ENCODE measurements at places on chromosomes 7 and 10.

- DNase-seq = no peak
These were observed 43.8 kb upstream of the PRKG1 start for GRCh38 chr10:51030480-51030879.

GRCh38 chr7:130875901-130876300 is 141.9 kb upstream of the KLF14 start:
- DNase-seq = no peak

DNA sequence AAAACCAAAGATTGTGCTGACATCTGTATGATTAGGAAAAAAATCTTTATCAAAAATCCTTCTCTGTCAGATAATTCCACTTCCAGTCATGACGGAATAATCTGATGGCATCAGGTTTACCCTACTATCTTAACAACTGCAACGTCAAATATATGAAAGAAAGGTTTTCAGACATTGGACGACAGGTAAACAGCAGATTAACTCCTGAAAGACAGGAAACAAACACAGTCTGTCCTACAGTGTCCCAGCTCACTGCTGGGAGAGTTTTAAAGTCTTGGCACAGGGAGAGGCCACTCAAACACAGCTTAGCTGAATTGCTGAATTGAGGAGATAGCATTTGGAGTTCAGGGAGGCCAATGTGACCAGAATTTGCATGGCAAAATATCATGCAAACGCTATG is 186.3 kb upstream of the KCTD7 start:
- no peak for DNase-seq

- no peak for DNase-seq
These were observed 234.3 kb upstream of the IGFBP3 start for GRCh38 chr7:46155367-46155766.

DNA sequence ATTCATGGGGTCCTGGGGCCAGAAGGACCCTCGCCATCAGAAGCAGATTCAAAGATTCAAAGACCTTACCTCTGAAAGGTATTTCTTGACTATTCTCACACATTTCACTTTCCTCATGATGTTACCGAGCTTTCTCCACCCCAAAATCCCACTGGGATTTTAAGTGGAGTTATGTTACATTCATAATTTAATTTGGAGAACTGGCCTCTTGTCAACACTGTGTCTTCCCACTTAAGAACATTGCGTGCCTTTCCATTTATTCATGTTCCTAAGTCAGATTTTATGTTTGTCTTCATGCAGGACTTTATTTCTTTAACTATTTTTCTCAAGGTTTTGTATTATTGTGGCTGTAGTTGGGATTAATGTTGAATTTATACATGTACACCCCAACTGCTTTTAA is 123.5 kb upstream of the BMPER start:
- DNase-seq = no peak

GRCh38 chr7:43646603-43647338 is 63.9 kb downstream of the STK17A start:
- no peak for DNase-seq

GRCh38 chr10:33390046-33390445 is 55.6 kb upstream of the NRP1 start:
- DNase-seq = no peak

GRCh38 chr7:1026721-1027161 is 17.6 kb upstream of the GPR146 start:
- DNase-seq = no peak

- no peak for DNase-seq
These were observed 3.5 kb downstream of the CYTH3 start for GRCh38 chr7:6268907-6269306.

DNA sequence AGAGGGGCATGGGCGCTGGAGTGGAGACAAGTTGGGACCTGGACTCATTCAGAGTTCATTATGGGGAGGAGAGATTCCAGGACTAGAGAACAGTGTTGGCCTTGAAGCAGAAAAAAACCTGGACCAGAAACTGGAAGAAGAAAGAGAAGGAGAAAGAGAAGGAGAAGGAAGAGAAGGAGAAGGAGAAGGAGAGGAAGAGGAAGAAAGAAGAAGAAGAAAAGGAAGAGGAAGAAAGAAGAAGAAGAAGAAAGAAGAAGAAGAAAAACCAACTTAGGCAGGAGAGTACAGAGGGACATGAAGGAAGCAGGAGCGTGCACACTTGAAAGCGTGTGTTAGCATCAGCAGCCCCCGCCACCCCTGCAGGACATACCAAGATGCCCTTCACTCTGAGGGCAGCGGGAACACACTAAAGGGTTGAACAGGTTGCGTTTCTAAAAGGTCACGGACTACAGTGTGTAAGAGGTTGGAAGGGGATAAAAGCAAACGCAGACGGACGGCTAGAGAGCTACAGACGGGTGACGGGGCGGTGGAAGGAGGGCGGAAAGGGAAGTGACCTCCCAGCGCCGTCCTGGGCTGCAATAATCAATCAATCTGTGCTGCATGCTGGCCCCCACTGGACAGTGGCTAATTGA is 95.3 kb downstream of the SEC61G start:
- DNase-seq = no peak

GRCh38 chr10:13118784-13119410 is 18.9 kb downstream of the OPTN start:
- no peak for DNase-seq

DNA sequence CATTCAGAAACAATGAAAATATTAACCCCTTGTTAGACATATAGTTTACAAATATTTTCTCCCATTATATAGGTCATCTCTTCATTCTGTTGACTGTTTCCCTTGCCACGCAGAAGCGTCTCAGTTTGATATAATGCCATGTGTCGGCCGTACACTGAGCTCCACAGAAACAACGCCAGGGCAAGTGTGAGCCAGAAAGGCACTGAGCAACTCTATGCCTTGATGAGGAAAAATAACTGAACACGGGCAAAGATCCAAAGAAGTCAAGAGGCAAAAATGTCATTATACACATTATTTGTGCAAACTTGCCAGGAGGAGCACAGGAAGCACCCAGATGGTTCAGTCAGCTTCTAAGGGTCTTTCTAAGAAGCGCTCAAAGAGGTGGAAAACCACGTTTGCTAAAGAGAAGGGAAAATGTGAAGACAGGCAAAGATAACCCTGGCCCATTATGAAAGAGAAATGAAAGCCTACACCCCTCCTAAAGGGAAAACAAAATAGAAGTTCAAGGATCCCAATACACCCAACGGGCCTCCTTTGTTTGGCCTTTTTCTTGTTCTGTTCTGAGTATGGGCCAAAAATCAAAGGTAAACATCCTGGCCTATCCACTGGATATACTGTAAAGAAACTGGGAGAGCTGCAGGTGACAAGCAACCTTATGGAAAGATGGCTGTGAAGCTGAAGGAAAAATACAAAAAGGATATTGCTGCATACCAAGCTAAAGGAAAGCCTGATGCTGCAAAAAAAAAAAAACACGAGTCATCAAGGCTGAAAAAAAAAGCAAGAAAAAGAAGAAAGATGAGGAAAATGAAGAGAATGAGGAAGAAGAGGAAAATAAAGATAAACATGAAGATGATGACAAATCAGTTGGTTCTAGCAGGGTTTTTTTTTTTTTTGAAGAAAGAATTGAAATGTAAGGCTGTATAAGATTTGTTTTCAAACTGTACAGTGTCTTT is 15.5 kb downstream of the ARHGAP12 start:
- DNase-seq = no peak

DNA sequence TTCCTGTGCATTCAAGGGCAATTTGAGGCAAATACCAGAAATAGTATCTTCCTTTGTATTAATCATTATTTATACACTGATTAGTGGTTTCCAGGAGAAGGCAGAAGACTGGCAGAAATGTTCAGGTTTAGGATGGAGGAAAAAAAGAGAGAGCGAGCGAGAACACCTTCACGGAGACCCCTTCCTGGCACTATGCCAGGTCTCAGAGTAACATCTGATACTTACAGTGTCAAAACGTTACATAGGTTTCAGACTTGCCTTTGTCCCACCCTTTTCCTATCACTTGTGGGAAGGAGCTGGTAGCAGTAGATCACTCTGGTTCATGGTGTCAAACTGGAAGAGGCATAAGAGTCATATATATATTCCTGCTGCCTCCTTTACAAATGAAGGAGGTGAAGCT is 652 bp downstream of the OR2A12 start:
- no peak for DNase-seq

DNA sequence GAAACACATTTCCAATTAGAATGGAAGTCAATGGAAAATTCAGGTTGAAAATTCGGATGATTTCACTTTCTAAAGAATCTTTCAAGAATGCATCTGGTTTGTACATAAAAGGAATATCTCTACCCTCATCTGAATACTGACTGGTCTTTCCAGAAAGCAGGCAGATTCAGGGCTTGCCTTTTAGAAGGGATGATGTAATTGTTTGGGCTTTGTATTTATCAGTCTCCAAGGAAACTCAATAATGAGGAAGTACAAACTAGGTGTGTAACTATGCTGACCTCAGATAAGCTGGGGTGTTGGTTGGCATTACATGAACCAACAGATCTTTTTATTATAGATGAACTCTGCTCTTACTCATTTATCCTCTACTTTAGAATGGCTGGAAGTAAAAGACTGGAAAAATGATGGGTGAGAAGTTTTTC is 24.1 kb downstream of the PDLIM1 start:
- DNase-seq = no peak

DNA sequence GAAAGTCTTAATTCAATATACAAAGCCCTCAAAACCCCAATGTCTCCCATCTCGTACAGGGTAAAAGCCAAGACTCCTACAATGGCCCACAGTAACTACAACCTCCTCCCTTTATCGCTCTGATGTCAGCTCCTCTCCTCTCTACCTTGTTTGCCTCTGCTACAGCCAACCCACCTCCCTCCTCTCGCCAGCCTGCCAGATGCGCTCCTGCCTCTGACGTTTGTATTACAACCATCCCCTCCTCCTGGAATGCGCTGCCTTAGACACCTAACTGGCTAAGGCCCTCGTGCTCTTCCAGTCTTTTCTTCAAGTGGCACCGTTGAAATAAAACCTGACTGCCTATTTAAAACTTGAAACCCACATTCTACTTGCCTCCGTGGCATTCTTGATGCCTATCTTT is 115.3 kb upstream of the MYO3A start:
- DNase-seq = no peak

DNA sequence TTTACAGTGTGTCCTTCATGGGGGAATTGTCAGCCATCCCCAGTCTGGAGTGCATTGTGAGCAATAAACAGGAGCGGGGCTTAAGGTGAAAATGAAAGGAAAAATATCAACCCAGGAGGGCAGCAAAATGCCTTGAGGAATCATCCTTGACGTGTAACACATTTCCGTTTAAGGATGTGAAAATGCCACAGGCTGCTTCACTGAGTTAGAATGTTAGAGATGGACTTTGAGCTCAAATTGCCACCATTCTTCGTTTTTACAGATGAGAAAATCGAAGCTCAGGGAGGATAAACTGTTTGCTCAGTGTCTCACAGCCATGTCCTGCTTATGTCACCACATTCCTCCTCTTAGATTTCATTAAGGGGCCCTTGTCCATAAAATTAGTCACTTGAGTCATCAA is 23.1 kb downstream of the SORCS3 start:
- no peak for DNase-seq

DNA sequence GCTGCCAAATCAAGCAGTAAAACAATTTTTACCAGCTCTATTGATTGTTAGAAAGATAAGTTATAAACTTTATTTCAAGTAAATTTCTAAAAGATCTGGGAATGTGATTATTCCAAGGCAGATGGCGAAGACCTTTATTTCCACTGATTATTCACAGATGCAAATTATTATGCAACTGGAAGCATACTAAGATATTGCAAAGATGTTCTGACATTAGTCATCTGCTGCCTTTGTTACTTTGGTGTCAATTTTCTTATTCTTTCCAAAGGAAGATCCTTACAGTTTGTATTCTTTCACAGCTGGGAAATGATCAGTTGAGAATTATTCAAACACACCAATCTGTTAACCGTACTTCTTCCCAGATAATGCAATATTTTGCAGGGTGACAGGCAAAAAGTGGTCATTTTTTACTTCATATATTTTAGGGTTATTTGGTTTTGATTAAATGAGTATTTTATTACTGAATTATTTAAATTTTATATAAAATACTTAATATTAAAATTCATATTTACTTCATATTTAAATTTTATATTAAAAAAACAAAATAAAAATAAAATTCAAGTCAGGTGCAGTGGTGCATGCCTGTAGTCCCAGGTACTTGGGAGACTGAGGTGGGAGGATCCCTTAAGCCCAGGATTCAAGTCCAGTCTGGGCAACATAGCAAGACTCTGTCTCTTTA is 171.3 kb downstream of the FZD1 start:
- DNase-seq = no peak

GRCh38 chr7:110759069-110759468 is 331.9 kb upstream of the LRRN3 start:
- DNase-seq = no peak

- DNase-seq = no peak
These were observed 5.7 kb downstream of the HIPK2 start for GRCh38 chr7:139772115-139772514.

GRCh38 chr10:68536973-68537372 is 9.7 kb upstream of the SLC25A16 start:
- no peak for DNase-seq

GRCh38 chr10:119655566-119656001 is 4.4 kb downstream of the BAG3 start:
- peak; percentile 18 for DNase-seq

DNA sequence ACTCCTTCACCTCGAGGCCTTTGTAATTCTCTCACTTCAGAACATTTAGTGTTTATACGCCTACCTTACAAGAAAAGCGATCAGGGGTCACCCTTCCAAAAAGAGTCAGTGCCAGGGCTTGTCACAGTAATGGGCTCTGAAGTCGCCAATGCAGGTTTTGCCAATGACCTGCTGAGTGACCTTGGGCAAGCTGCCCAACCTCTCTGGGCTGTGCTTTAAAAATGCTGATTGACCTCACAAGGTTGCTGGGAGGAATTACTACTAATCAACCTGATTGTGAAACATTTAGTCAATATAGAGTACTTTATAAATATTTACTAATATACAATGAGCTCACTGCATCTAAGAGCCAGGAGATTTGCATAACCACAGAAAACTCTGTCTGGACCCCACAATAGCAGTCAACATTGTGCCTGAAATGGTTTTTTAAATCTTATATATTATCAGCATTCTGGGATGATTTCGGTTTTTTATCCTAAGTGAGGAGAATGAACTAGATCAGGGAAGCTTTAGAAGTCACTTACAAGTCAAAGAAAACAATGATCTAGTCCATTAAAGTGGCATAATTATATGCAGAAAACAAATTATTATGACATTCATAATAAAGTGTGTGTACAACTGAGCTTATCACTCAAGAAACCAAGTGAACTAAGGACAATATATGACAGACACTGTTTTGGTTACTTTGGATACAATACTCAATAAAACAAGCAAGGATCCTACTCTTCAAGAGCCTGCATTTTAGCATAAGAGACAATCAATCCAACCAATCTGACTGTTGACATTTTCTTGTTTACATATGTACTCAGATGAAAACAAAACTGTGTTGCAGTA is 290.5 kb downstream of the SORCS1 start:
- no peak for DNase-seq

- no peak for DNase-seq
These were observed 78.7 kb upstream of the MKLN1 start for GRCh38 chr7:131249003-131249402.

GRCh38 chr10:62390497-62391176 is 16.5 kb downstream of the ZNF365 start:
- no peak for DNase-seq

- no peak for DNase-seq
These were observed 181.8 kb downstream of the DGKB start for GRCh38 chr7:14720785-14721184.

- no peak for DNase-seq
These were observed 72.0 kb downstream of the GOLGA7B start for GRCh38 chr10:97921581-97922021.

All from activated T-cell treated with anti-CD3 and anti-CD28 coated beads for 4 hours (primary cell).